ENCODE measurements at places on chromosomes 11 and 22.

GRCh38 chr11:30451626-30452025, 128.7 kb downstream of the ARL14EP start:
- no peak for DNase-seq

GRCh38 chr11:111443032-111443431, 64.0 kb upstream of the POU2AF1 start:
- DNase-seq = no peak

GRCh38 chr11:78642979-78643675, 68.5 kb upstream of the NARS2 start:
- DNase-seq = no peak

- no peak for DNase-seq
These were observed 22.3 kb downstream of the PIK3IP1 start for GRCh38 chr22:31269892-31270579.

- DNase-seq = no peak
These were observed 1342.7 kb upstream of the TENM4 start for GRCh38 chr11:80783561-80783960.

DNA sequence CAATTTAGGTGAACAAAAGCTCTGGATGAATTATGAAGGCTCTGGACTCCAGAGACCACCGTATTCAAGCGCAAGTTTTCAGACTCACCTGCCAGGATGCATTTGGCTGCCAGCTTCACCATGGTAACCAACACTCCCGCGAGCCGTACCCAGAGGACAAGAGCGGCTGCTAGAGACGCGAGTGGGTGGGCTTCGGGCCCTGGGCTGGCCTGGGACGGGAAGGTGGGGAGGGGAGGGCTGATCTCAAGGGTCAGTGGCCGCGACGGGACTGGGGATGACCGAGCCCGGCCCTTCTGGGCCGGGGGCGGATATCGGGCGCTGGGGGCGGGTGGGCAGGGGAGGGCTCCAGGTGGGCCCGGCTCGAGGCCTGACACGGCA, 344 bp downstream of the IFT27 start:
- DNase-seq = no peak

- no peak for DNase-seq
These were observed 11.5 kb upstream of the IFT27 start for GRCh38 chr22:36787204-36787988.

- no peak for DNase-seq
These were observed 19.4 kb downstream of the APLP2 start for GRCh38 chr11:130088919-130089673.

GRCh38 chr11:68099474-68100405, 21.4 kb downstream of the CHKA start:
- DNase-seq = no peak

GRCh38 chr11:106625566-106625965, 392.7 kb downstream of the GUCY1A2 start:
- no peak for DNase-seq

DNA sequence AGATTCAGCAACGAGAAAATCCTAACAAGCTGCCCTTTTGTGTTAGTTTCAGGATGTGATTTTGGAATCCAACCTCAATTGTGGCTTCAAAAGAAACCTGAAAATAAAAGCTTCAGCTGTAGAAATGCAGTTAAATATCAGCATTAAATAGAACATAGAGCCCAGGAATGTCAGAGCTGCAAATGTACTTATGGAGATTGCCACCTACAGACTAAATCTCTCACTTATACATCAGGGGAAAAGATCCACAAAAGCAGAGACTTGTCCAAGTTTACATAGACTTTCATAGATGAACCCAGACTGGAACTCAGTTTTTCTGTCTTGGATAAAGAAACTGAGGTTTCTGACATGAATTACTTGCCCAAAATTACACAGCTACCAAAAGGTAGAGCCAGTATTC, 446.6 kb downstream of the DLG2 start:
- DNase-seq = no peak

DNA sequence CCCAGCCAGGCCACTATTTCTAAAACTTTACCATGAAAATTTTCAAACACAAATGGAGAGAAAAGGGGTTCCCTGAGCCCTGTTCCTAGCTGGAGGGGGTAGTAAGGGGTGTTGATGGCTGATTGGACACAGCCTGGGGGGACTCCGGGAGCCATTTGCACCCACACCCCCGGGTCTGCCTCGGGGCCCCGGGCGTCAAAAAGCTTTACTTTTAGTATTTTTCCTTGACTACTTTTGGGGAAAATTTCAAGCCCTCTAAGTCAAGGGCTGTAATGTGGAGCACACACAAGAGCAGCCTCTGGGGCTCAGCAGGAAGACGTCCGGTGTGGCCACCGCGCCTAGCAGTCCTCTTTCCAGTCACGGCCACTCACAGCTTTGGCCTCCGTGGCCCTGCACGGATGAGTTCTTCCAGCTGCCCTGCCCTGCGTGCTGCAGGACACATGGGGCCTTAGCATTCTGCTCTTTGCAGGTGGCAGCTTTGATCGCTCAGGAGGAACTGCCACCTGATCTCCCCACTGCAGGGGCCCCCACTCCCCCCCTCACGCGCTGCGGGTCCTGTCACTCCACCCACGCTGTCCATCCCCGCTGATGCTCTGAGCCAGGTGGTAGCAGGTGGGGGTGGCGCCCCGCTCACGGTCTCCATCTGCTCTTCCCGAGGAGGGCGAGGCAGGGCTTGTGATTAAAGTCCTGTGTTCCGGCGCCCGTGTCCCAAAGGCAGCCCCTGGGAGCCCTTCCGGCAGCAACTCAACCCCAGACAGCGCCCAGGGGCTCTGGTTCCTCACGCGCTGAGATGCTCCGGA, 14.4 kb downstream of the RNH1 start:
- DNase-seq = no peak

DNA sequence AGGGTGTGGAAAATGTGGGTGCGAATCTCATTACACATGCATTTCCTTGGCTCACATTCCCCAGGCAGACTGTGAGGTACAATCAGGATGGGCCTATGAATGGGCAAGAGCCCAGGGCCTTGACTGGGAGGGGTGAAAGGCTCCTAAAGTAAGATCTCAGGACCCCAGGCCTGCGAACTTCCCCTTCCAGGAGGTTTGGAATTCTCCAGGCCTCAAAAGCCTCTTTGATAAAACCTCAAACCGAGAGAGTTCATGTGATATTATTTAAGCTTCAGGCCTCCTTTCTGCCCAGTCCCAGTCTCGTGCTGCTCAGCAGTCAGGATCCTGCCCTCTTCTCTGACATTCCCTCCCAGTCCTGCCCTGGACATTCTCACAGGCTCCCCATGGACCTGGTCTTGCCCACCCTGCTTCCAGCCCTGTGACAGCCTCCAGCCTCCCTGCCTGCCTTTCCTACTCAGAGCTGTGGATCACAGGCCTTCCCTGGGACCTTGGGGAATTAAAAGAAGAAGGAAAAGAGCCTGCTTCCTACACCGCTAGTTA, 37.3 kb upstream of the TEAD1 start:
- DNase-seq = no peak

GRCh38 chr22:29737251-29738117, 17.7 kb downstream of the CABP7 start:
- DNase-seq = no peak

DNA sequence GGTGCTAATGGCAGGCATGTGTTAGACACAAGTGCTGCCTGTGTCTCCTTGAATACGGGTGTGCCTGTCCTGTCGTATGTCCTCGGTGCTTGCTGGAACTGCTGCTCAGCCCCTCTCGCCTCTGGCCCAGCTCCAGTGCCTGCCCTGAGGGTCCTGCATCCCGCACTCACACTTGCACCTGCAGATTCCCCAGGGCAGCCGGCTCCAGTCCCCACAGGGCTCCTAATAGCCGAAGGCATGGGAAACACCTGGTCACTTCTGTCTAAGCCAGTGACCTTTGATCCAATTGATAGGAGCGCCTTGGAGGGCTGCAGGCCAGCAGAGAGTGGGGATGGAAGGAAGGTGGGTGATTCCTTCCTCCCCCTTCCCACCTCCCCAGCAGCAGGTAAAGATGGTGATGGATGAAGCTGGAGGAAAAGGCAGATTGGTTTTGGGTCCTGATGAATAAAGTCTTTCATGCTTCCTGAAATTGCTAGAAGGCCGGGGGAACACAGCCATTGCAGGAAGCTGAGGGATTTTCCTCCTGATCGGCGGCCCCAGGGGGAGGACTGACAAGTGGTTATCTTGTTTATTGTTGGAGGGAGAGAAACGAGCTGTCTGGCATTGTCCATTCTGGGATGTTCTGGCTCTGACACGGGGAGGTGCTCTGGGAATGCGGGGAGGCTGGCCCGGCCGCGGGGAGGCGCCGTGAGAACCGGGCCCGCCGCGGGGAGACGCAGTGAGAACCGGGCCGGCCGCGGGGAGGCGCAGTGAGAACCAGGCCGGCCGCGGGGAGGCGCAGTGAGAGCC, 110.9 kb upstream of the B3GAT1 start:
- no peak for DNase-seq
